ENCODE measurements at places on chromosomes 6 and 20.

DNA sequence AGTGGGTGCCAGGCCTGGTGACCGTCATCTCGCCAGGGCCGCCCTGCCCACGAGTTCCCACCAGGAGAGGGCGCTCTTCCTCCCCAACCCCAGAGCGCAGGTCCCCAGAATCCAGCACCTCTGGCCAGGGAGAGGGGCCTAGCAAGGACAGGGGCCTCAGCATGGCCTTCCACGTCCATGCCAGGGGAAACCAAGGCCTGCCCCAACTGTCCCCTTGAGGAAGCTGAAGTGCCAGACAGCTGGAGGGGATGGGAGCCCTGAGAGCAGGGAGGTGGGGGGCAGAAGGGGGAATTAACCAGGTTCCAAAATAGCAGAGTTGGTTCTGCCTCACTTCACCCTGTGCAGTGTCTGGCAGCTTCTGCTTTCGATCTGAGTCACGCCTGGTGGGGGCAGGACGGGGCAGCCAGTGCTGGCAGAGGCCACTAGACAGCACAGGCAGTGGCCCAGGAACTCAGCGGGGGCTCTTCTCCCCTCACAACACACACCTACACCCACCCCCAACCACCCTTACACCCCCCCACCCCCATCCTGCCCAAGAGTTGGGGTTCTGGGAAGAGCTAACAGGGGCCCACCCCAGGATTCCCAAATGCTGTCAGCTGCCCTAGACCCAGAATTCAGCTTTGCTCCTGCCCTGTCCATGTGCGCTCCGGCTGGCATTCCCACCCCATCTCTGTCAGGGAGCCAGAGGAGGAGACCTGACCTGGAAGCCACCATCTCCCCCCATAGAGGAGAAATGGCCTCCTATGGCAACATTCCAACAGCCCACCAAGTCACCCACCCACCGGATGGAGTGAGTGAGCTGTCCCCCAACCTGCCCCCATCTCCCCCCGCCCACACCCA is 29.2 kb downstream of the TFEB start:
- peak; percentile 64 for DNase-seq

DNA sequence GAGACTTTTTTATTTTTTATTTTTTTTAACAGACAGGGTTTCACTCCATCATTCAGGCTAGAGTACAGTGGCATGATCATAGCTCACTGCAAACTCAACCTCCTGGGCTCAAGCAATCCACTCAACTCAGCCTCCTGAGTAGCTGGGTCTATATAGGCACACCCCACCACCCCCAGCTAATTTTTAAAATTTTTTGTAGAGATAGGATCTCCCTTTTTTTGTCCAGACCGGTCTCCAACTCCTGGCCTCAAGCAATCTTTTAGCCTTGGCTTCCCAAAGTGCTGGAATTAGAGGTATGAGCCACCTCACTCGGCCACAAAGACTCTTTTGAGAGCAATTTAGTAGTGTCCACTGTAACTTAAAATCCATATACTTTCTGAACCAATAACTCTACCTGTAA is 103.3 kb upstream of the DST start:
- DNase-seq: no peak

DNA sequence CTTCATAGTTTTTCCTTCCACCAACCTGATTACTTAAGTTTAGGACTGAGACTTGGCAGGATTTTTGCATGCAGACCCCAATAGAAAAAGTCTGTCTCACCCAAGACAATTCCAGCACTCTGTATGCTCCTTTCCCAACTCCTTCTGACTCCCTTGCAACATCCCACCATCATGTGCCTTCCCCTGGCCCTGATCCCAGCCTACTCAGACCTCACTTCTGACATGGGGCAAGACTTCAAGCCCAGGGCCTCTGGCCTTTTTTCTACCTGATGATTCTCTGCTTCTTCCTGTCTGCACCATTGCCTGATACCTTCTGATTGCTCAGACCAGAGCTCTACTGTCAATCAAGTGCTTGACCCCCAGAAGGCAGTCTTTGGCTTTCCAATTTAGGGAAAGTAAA is 96.6 kb downstream of the HAO1 start:
- no peak for DNase-seq

- no peak for DNase-seq
Observed at GRCh38 chr6:123838505-123839234, 35.0 kb downstream of the NKAIN2 start.

GRCh38 chr6:138563650-138564049 is 64.4 kb upstream of the NHSL1 start:
- DNase-seq: no peak

- DNase-seq: no peak
Observed at GRCh38 chr6:113496166-113496565, 361.0 kb upstream of the MARCKS start.

- no peak for DNase-seq
Observed at GRCh38 chr6:166774292-166774691, 147.2 kb upstream of the RPS6KA2 start.

- no peak for DNase-seq
Observed at GRCh38 chr20:10976051-10976450, 302.3 kb upstream of the JAG1 start.

GRCh38 chr20:47361057-47361915 is 4.8 kb upstream of the ZMYND8 start:
- no peak for DNase-seq

- DNase-seq: peak; percentile 58
Observed at GRCh38 chr6:118808793-118809638, 84.9 kb upstream of the ASF1A start.

- DNase-seq: no peak
Observed at GRCh38 chr20:63464289-63464635, 8.2 kb downstream of the KCNQ2 start.

DNA sequence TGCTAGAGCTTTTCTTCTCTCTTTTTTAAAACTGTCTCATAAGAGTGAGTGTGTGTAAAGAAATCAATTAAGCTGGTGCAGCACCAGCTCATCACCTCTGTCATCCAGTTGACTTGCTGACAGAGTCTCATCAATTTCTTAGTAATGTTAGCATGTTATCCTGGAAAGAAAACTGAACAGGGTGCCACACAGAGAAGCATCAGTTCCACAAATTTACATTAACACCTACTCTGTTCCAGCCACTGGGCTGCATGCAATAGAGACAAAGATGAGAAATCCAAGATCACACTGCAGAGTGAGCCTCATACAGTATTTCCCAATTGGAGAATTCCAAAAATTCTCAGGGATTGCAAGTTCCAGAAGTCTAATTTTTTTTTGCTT is 207.0 kb upstream of the CITED2 start:
- no peak for DNase-seq

All from CD4-positive, alpha-beta T cell treated with Interleukin-15 for 4 hours (primary cell).